ENCODE measurements at places on chromosomes 3 and 15.

- DNase-seq: no peak
These were observed 24.7 kb upstream of the KIF23 start for GRCh38 chr15:69389426-69389825.

GRCh38 chr3:70517124-70517890 is 204.9 kb upstream of the MDFIC2 start:
- no peak for DNase-seq

DNA sequence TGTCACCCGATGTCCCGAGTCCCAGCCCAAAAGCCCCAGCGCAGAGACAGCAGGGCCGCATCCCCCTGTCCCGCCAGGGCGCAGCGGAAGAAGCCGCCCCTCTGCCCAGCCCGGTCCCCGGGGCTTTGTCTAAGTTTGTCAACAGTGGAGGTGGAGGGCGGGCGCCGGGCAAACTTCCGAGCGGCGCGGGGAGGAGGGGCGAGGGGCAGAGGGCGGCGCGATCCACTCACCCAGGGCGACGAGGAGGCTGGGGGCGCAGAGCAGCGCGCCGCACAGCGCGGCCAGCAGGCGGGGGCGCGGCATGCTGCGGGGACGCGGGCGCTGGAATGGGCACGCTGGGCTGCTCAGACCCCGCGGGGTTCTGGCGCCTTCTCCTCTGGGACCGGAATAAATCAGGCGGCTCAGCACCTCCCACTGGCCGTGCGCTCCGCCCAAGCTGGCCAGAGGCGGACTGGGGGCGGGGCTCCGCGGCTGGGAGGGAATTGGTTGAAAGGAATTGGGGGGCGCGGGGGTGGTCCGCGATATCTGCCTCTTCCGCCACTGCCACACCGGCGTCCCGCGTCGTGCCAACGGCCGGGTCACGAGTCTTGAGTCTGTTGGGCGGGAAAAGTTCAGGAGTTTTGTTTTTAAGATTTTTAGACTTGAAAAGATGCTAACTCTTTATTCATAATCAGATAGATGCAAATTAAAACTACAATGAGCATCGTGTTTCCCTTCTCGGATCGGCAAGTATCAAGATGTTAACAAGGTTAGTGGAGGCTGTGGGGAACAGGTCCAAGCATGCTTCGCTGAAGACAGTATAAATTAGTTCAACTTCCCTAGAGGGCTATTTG is at the start of gene MFGE8:
TSS of gene MFGE8 (minus strand) at position 363 of the 833 bp plus-strand sequence. CDS start at position 303, 60 bp downstream.
- peak; percentile 78 for DNase-seq

DNA sequence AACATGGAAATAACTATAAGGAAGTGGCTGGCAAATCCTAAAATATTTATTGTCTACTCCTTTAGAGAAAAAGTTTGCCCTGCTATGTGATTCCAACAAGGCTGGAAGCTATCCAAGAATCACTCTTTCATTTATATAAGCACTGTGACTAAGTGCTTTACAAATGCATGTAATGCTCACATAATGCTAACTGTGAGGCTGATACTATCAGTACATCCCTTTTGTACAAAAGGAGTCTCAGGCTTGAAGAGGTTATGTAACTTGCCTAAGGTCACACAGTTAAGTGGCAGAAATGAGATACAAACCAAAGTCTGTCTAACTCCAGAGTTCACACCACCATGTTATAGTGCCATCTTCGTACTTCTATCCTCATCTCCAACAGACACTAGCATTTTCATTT is 17.0 kb downstream of the TOPBP1 start:
- DNase-seq: no peak

DNA sequence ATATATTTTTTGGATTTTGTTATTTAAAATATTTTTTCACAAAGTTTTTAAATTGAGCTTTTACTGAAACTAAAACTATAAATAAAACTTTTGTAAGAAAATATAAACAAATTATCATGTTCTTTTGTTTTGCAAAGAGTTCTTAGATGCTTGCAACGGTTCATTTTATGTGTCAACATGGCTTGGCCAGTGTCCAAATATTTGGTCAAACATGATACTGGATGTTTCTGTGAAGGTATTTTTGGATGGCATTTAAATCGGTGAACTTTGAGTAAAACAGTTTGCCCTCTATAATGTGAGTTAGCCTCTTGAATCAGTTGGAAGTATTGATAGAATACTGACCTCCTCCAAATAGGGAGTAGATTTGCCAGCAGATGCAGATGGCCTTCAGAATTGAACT is 612.6 kb upstream of the NECTIN3 start:
- DNase-seq: no peak

DNA sequence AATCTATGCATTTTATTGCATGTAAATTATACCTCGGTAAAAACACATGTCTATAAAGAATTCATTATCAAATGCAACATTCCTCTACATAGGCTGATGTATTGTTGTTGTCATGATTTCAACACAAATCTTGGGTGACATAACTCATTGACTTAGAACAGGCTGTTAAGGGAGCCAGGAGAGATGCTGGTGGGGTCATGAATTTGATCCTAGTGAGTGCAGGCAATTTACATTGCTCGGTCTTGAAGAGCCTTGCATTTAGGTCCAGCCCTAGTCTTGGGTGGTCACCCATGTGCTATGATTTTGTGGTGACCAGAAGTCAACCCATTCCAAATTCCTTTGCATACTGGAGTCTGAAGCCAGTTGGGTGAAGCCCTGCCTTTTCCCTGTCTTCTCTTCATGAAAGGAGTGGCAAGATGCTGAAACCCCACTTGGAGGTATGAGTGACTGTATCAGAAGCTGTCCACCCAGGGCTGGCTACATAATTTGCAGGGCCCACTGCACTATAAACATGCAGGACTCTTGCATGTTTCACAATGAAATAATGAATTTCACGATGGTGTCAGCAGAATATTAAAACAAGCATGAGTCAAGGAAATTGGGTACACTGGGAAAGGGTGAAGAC is 59.2 kb downstream of the RPLP1 start:
- DNase-seq: no peak

DNA sequence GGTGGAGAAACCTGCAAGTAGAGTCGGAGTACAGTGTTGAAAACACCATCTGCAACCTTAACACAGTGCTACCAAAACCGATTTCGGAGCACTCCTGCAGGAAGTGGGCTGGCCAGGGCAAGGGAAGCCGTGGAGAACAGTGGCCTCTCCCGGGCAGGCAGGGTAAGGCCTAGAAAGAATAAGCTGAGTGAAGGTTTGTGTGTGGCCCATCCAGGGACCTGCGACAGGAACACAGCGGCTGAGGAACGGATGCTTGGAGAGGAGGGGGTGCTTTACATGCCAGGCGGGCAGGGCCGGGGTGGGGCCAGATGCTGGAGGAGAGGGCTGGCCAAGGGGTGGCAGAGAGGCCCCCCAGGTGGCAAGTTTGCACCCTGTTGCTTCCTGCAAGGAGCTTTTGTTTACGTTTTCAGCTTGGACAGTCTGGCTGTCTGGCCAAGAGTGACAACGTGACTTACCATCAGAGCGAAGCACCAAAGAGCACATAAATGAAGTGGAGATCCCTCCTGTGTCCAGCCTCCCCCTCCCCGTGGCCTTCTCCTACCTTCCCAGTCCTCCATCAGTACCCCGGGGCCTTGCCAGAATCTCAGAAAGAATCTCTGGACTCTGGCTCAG is 156.5 kb downstream of the PGPEP1L start:
- DNase-seq: peak; percentile 69

GRCh38 chr15:62631076-62631724 is 411.3 kb upstream of the TPM1 start:
- DNase-seq: no peak

DNA sequence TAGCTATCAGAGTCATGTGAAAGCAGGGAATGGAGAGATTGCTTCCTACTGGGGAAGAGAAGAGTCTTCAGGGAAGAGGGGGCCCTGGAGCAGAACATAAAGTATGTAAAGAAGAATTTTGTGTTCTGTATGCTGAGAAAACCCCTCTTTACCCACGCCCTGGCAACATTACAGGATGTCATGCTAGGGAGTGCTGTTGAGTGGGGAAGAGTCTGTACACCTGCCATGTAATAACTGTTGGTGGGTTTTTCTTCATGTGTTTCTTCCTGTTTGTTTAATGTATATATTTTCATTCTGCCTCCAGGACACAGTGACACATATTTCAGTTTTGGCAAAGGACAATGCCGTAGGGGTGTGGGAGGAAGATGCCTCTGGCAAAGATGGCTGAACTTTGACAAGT is 122.8 kb upstream of the LPP start:
- DNase-seq: no peak

GRCh38 chr15:67892559-67893377 is 52.9 kb upstream of the RNU6-1 start:
- DNase-seq: no peak

DNA sequence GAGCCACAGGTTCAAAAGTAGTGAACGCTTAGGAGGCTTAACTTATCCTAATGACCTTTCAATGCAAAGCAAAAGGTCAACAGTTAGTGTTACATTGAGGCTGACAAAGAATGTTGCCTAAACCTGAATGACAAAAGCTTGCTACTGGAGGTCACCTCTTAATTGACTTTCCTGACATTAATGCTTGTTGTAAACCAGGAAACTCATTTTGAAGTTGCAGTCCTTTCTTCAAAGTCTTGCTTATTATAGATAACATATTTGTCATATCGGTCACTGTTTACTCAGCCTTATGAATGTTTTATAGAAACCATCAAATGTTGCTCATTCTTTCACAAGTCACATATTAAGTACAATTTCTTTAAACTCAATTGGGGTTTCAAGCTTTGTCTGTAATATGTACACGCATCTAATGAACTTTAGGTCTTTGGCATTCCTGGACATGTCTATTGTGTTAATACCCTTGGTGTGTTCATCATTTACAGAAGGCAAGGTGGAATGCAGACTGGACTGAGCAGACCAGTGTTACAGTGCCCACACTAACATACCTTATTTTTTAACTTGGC is 488.2 kb upstream of the NECTIN3 start:
- DNase-seq: no peak

DNA sequence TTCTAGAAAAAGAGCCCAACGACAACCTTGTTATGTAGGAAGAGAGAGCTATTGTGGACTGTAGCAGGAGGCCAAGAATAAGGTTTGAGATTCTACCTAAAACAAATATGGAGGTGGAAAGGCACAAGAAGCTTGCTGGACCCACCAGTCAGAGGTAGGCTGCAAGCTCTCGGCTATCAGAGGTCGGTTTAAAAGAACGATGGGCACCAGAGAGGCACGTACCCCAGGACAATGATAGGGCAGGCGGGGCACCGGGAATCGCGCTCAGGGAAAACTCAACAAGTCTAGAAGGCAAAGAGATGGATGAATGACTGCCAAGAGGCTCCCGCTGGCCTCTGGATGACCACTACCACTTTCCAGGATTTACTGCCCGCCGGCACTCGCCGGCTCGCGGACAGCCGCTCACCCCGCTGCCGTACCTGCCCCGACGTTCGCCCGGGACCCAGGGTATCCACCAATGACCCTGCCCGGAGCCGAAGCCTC is 1.1 kb downstream of the HDGFL3 start:
- DNase-seq: no peak

- no peak for DNase-seq
These were observed 539.1 kb downstream of the SI start for GRCh38 chr3:164539215-164539614.

DNA sequence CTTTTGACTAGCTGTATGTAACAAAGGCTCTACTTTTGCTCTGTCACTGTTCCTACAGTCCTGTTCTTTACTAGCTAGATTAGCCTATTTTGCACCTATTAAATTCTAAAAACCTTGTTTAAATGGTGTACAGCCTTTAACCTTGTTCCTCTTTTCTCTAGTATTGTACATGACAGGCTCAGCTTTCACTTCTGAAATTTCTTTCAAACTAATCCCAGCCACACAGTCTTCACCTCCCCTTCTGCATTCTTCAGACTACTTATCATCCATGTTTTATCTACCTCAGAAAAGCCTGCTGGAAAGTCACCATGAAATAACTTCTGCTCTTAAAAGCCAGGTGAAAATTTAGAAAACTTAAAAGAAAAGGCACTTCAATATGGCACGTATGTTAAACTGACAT is 122.4 kb downstream of the NECTIN3 start:
- no peak for DNase-seq

GRCh38 chr3:187450431-187451190 is 82.4 kb downstream of the RTP4 start:
- DNase-seq: no peak

- DNase-seq: no peak
These were observed 415.8 kb upstream of the GOLIM4 start for GRCh38 chr3:168511428-168512014.

DNA sequence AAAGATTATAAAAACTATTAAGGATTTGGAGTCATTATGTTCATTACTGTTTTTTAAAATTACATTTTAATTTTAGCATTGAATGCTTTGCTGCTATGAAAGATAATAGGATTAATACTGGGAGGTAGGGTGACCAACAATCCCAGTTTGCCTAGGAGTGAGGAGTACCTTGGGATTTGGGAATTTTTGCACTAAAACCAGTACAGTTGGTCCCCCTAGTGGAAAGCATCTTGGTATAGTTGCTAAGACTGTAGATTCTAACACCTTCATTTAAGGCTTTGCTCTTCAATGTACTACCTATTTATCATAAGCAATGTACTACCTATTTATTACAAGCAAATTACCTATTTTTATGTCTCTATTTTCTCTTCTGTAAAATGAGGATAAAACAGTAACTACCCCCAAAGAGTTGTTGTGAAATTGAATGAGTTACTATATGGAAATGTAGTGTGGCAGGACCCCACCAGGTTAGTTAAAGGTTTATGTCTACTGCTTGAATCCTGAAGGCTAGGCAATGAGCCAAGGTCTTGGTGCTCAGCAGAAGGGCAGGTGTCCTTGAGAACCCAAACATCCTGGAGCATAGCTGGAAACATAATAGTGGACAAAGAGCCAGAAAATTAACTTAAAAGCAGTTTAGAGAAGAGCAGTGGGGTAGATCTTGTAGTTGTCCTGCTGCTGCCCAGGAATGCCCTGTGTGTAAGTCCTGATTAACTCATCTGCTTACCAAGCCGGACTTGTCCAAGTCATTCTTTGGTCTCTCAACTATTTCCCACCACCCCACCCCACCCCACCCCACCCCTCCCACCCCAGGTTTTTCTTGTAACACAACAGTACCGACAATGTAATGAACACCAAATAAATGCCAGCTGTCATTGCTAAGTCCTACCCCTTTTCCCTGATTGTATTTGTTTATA is 49.2 kb upstream of the NMD3 start:
- no peak for DNase-seq

- DNase-seq: no peak
These were observed 31.3 kb downstream of the ALCAM start for GRCh38 chr3:105397974-105398373.

DNA sequence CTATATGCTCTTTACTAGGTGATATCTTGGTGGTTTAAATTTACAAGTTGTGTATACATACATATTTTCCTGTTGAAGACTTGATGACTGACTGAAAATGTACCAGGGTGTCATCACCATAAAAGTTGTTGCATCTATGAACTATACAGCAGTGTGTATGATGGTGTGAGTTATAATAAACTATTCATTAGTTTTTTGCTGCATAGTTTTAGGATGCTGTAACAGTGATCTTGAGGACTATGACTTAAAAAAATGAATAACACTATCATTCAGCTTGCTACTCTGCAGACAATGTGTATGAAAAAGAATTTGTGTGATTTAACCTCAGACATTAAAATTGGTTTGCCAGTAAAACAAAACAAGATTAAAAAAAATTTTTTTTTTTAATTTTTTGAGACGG is 49.0 kb downstream of the UBE2E2 start:
- no peak for DNase-seq
